ENCODE measurements at places on chromosomes 13 and 19.

GRCh38 chr19:33659835-33660234 is 38.1 kb downstream of the CHST8 start:
- DNase-seq, result no peak

GRCh38 chr19:1270213-1270853 is 1.2 kb downstream of the CIRBP start:
- no peak for DNase-seq

- DNase-seq, result no peak
Observed at GRCh38 chr13:98595134-98595533, 18.2 kb upstream of the STK24 start.

- peak; percentile 76 for DNase-seq
Observed at GRCh38 chr19:55216461-55217198, 7.3 kb upstream of the PTPRH start.

GRCh38 chr13:40680659-40681323 is 14.3 kb upstream of the FOXO1 start:
- no peak for DNase-seq

DNA sequence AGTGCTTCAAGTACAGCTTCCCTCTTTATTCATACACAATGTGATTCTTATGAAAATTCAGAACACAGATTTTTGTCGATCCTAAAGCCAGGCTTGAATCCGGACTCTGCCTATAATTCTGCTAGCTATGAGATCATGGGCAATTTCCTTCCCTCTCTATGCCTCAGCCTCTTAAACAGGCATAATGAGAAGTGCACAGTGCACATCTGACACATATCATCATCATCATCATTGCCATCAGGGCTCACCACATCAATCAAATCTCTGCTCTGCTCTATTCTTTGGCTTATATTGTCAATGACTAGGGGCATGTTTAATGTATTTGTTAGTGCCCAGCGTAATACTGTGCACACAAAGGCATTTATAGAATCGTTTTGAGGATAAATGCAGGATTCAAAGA is 269.1 kb downstream of the ABCC4 start:
- no peak for DNase-seq

DNA sequence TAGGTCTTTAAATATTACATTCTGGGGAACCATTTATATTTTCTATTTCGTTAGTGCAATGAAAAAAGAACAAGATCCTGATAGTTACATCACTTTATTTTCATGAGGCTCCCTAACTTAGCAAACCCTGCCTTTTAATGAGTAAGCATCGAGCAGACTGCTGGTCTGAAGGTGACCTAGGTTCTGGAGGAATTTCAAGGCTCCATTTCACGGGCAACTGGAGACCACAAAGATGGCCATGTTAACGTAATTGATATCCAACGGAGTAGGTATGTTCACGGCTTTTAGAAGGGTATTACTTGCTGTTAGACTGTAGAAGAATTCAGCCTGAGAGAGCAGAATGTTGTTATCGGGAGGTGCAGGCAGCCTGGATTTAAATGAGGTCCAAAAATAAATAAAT is 1597.6 kb downstream of the EFNB2 start:
- no peak for DNase-seq

- DNase-seq, result peak; percentile 83
Observed at GRCh38 chr19:56110515-56111448, 10.3 kb downstream of the ZNF787 start.

DNA sequence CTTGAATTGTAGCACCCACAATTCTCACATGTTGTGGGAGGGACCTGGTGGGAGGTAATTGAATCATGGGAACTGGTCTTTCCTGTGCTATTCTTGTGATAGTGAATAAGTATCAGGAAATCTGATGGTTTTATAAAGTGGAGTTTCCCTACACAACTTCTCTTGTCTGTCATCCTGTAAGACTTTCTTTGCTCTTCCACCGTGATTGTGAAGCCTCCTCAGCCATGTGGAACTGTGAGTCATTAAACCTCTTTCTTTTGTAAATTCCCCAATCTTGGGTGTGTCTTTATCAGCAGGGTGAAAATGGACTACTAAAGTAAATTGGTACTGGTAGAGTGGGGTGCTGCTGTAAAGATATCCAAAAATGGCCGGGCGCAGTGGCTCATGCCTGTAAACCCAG is 215.6 kb downstream of the LIG4 start:
- DNase-seq, result no peak

- DNase-seq, result no peak
Observed at GRCh38 chr19:35134601-35135242, at the start of gene LGI4. LGI4 (minus strand) TSS chr19:35135059; CDS start chr19:35134680, 379 bp downstream.

DNA sequence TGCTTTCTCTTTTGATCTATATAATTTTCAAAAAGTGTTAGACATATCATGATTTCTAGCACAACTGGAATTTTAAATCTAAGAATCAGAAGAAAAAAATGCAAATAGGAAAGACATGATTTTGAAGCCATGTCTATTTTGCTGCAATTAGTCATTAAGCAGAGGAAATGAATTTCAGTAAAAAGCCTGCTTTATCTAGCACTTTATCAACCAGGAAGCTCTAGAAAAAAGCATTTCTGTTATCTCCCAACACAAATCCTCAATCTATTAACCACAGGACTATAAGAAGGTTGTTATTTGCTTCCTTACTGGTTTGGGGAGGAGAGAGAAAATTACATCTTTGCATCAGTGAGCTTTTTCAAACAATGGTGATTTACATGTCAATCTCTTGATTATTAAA is 716.7 kb downstream of the DIAPH3 start:
- no peak for DNase-seq

DNA sequence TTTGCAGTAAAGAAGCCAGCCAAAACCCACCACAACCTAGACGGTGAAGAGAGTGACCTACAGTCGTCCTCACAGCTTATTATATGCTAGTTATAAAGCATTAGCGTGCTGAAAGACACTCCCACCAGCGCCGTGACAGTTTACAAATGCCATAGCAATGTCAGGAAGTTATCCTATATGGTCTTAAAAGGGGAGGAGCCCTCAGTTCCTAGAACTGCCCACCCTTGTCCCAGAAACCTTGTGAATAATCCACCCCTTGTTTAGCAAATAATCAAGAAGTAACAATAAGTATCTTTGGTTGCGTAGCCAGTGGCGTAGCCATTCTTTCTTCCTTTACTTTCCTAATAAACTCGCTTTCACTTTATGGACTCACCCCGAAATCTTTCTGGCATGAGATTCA is 227.9 kb upstream of the ARGLU1 start:
- DNase-seq, result no peak

GRCh38 chr19:18731562-18732008 is 48.1 kb downstream of the CRTC1 start:
- DNase-seq, result peak; percentile 76

GRCh38 chr19:48473161-48473966 is 4.2 kb downstream of the CYTH2 start:
- DNase-seq, result no peak

GRCh38 chr13:33722216-33722915 is 95.6 kb upstream of the RFC3 start:
- DNase-seq, result no peak

GRCh38 chr19:13430790-13431582 is 75.3 kb downstream of the CACNA1A start:
- no peak for DNase-seq

- DNase-seq, result no peak
Observed at GRCh38 chr13:91242652-91243051, 104.8 kb upstream of the MIR17HG start.

DNA sequence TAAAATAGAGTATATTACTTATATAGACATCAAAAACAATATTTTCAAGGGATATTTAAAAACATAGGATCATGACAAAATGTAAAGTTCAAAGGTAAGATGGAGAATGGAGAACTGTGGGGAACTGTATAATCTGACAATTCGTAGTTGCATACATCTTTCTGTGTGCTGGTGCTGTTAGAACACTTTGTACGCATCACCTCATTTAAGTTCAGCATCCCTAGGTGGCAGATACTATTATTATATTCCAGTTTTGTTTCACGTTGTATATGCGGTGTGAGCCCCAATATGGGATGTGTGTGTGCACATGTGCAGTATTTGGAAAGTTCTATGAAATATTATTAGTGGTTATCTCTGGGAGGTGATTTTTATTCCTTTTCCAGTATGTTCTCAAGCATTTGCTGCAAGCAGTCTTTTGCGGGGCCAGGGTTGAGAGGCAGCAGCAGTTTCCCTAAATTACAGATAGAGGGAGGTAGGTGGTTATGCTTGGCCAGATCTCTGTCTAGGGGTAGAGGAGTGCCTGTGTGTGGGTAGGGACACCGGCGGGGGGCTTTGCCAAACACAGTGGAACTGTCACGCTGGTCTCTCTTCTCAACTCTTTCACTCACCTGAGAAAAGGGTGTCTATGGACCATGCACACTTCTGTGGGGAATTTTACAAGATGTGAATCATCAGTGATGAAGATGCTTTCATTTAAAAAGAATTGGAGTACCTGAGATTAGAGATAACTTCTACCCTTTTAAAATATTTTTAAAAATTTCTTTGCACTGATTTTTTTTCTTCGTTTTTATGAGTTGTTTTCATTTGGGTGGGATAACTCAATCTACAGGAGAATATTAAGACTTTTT is 55.6 kb upstream of the ALOX5AP start:
- DNase-seq, result no peak

GRCh38 chr19:46000491-46001246 is 5.4 kb downstream of the CCDC61 start:
- DNase-seq, result no peak

GRCh38 chr13:42395086-42395821 is 123.3 kb downstream of the AKAP11 start:
- DNase-seq, result no peak

GRCh38 chr13:45289936-45290563 is 50.9 kb downstream of the TPT1 start:
- DNase-seq, result no peak

DNA sequence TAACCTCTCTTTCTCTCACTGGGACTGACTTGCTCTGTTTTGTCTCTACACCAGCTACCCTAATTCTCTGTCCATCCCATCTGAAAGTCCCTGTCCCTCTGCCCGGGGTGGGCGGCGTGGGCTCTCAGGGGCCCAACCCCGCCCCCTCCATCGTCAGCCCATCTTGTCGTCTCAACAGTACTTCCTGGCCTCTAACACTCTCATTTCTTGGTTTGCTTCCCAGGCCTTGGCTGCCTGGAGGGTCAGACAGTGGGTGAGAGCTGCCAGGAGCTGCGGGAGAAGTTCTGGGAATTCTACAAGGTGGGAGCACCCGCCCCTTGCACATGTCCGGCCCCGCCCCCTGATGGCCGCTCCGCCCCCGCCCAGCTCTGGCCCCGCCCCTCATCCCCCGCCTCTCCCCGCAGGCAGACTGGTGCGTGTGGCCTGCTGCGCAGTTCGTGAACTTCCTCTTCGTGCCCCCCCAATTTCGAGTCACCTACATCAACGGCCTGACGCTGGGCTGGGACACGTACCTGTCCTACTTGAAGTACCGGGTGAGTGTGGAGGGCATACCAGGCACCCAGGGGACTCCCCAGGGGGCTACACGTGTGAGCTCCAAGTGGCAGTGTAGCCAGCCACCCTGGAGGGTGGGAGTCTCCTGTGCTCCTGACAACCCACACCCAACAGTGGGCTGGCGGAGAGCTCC is 1.7 kb downstream of the MPV17L2 start:
- peak; percentile 79 for DNase-seq

- no peak for DNase-seq
Observed at GRCh38 chr19:53102206-53102755, 941 bp downstream of the ZNF160 start.

- no peak for DNase-seq
Observed at GRCh38 chr13:100451923-100452322, 136.7 kb downstream of the GGACT start.

- DNase-seq, result no peak
Observed at GRCh38 chr13:49146950-49147355, 73.2 kb upstream of the MLNR start.

DNA sequence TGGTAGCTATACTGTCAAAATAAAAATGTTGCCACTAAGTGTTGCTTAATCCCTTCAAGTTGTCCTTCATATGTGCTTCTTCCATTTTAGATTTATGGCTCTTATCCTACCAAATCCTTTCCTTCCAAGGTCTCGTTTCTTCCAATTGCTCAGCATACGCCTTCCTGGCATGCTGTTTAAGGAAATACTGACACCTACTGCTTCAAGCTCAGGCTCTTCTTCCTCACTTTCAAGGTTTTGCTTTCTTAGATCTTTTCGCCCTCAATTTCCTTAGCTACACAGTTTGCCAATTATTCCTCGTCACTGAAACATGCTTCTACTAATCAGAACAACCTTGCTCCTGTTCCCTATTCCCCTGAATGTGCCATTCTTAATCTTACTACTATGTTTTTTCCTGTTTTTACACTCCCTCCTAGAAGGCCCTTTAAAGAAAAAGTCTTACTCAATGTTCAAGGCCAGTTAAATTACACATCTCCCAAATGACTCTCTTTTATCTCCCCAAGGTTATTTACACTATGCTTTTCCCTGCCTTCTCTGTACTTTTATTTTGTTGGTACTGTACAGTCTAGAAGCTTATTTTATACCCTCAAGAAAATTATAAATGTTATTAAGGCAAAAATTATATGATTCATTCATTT is 343.1 kb downstream of the MZT1 start:
- DNase-seq, result no peak

- no peak for DNase-seq
Observed at GRCh38 chr13:75660694-75661093, 24.6 kb downstream of the LMO7 start.

- no peak for DNase-seq
Observed at GRCh38 chr13:101875717-101876393, 423.4 kb downstream of the ITGBL1 start.

DNA sequence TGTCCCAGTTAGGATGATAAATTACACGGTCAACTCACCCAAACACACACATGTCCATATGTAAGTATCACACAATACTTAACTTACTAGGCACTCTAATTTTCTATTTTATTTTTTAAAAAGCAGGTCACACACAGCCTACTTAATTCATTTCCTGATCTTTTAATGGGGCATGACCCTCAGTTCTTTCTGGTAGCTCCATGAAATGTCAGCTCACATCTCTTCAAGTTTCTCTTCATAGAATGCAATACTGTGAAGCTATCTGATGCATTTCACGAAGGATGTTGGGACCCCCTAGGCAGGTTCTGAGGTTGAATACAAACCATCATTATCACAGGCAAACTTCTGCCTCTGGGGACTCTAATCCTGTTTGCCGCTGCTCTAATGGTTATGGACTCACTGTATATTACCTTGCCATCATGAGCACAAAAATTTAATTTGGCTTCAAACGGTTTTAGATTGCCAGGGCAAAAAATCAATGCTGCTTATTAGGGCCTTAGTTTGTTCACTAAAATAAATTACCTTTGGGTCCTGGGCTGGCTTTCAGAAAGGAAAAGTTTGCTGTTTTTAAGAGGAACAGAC is 16.1 kb upstream of the DHRS12 start:
- DNase-seq, result no peak

DNA sequence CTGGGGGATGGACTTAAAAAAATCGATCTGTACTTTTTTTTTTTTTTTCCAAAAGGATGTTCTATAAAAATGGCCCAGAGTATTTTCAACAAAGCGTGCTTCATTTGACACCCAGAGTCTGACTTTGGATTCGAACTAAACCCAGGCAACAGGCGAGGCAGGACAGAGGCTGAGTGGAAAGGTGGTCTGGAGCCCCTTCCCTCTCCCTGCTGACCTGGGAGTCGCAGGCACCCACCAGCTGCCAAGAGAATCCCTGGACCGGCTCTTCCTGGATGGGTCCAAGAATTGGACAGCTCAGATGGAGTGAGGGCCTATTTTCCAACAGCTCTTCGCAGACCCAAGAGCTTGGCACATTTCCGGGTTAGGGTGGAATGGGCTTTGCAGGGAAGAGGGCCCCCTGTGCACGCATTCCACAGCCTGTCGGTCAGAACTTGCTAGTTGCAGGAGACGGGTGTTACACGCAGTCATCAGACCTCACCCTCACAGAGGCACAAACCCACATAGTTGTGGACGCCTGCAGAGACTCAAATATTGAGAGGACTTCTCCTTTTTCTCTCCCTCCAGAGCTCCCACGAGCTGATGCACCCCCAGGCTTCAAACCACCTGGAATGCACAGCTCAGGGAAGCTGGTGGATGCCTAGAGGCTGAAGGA is 15.2 kb downstream of the KCTD15 start:
- no peak for DNase-seq
